Stimulated activated CD4-positive, alpha-beta T cell treated with anti-CD3 and anti-CD28 coated beads, Interleukin-4, amount 100 ng/mL, for 4 hours (primary cell): ENCODE measurements at places on chromosomes 5 and 9.
A peak's percentile ranks its signal among the peaks of the same experiment; 100 is the strongest.

GRCh38 chr5:123422433-123423277 is 548 bp downstream of the CEP120 start:
- DNase-seq, result peak; percentile 4

GRCh38 chr9:114989600-114990410 is 59.4 kb upstream of the TNFSF8 start:
- peak; percentile 69 for DNase-seq

DNA sequence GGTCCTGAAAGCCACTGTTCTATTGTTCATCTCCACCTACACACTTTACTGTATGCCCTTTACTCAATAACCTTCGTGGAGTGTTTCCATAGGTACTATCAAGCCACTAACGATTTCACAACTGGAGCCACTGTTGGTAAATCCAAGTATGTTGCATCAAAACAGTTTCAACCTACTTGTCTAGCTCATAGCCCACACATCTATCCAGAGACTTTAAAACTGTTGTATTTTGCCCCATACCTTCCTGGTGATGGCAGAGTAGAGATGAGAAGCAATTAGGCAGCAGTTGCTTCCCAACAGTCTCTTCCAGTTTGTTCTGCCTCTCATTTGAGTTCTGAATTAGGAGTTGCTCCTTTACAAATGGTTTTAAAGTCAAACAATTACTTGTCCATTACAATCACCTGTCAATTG is 607 bp downstream of the FAXDC2 start:
- DNase-seq, result no peak

DNA sequence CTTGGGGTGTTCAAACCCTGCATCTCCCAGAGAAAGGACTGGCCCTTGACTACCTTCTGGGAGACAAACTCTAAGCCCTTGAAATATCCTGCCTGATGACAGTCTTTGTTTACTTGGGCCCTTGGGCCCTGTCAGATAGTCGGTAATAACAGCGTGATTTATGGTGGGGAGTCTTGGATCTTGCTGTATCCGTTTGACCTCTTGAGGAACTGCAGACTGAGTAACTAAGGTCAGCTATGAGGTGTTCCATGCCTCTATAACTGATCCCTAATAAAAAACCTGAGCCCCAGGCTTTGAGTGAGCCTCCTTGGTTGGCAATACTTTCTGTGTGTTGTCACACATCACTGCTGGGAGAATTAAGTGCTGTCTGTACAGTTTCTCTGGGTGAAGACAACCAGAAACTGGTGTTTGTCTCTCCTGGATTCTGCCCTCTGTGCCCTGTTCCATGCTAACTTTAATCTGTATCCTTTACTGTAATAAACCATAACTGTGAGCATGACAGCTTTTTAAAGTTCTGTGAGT is 56.2 kb upstream of the ANKRD33B start:
- no peak for DNase-seq

GRCh38 chr5:110884005-110884404 is 145.2 kb downstream of the SLC25A46 start:
- DNase-seq, result no peak

DNA sequence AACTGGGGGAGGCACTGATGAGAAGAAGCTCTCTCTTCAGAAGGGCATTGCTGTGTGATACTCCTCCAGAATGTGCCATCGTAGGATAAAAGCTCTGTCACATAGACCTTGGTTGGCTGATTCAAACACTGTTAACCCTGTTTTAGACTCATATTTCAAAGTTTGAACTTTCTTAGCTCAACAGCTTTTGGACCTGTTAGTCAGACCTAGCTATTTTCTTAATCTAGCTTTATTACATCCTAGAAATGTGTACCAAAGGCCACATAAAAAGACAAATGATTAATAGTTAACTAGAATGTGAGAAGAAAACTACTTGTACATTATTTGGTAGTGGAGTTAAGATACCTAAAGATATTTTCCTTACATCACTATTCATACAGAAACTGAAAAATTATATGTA is 4.3 kb downstream of the RHOBTB3 start:
- no peak for DNase-seq
